Endothelial cell (in vitro differentiated cells): ENCODE measurements at places on chromosomes 3 and 15.
A peak's percentile ranks its signal among the peaks of the same experiment; 100 is the strongest.

DNA sequence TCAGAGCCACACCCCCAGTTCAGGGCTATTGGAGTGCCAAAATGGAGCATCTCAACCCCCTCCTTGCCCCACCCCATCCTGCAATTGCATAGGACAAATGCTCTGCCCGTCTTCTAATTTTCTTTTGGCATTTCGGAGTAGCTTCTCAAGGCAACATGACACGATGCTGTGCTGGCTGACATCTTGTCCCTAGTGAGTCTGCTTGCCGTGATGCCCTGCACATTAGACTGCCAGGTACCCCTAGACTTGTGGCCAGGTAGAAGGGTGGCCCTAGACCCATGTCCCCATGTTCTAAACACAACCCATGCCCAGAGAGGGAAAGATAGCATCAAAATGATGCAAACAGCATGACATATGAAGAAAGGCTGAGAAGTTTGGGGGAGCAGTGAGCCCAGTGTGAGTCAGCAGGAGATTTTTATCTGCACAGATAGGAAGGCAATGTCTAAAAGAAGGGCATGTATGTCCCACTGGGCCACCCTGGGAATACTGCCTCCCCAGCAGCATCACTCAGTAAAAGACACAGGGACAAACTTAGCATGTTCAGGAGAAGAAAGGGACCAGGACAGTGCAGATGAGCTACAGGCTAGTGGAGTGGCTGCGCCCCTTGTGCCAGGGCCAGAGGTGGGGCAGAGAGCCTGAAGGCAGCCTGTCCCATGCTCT lies 36.8 kb downstream of the CA12 start:
- DNase-seq: no peak

DNA sequence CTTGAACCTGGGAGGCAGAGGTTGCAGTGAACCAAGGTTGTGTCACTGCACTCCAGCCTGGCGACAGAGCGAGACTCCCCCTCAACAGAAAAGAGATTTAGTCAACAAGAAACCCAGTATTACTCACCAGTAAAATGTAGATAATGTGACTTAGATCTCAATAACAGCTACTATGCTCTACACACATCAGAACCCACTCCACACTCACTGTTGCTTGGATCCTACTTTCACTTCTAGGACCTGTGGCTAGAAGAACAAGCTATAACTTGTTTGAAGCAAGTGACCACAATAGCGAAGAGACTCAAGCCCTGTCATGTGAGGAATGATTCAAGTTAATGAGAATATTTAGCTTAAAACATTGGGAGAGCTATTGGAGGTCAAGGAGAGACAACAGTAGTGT lies 100.7 kb downstream of the ANXA2 start:
- DNase-seq: no peak

GRCh38 chr3:193046371-193046770 lies 128.7 kb upstream of the MB21D2 start:
- no peak for DNase-seq

GRCh38 chr3:108806316-108806715 lies 16.3 kb upstream of the TRAT1 start:
- DNase-seq: no peak

GRCh38 chr15:41790756-41791546 lies 16.7 kb downstream of the MAPKBP1 start:
- DNase-seq: peak; percentile 53

DNA sequence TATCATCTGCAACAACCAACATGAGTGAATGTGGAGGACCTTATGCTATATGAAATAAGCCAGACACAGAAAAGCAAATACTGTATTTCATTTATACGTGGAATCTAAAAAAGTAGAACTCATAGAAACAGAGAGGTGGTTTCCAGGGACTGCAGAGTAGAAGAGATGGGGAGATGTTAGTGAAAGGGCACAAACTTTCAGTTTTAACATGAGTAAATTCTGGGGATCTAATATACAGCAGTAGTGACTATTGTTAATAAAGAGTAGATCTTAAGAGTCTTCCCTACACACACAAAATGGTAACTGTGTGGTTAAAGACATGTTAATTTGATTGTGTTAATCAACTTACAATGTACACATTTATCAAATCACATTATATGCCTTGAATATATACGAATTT lies 20.9 kb upstream of the MELTF start:
- DNase-seq: no peak

GRCh38 chr3:64008487-64009351 lies 14.6 kb downstream of the PSMD6 start:
- DNase-seq: no peak

DNA sequence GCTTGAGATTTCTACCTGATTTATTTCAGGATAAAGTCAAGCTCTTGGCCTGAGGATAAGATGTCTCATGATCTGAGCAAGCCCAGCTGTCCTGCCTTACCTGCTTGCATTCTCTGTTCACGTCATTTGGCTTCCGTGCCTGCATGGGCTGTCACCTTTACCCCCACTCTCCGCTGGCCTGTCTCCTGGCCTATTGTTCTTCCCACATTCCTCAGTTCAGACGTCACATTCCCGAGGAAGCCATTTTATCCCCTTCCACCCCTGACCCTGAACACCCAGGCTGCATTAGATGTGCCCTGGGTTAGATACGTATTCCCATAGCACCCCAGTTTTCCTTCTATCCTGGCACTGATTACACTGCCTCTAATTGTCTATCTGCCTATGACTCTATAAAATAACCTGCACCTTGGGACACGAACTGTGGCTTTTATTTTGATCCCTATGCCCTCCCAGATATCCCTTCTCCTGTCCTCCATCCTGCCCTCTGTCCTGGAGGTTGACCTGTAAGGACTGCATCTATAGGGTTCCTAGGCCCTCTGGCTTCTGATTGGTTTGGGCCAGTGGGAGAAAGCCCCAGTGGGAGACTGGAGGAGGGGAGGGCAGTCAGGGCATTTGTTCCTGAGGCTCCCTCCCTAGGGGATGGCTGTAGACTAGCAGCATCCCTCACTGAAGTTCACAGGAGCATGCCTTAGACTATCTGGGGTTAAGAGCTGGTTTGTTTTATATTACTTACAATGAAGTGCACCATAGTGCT lies 19.2 kb upstream of the UBE2Q2 start:
- DNase-seq: peak; percentile 33

- peak; percentile 30 for DNase-seq
These were observed 44.0 kb downstream of the MFSD1 start for GRCh38 chr3:158845765-158846350.

DNA sequence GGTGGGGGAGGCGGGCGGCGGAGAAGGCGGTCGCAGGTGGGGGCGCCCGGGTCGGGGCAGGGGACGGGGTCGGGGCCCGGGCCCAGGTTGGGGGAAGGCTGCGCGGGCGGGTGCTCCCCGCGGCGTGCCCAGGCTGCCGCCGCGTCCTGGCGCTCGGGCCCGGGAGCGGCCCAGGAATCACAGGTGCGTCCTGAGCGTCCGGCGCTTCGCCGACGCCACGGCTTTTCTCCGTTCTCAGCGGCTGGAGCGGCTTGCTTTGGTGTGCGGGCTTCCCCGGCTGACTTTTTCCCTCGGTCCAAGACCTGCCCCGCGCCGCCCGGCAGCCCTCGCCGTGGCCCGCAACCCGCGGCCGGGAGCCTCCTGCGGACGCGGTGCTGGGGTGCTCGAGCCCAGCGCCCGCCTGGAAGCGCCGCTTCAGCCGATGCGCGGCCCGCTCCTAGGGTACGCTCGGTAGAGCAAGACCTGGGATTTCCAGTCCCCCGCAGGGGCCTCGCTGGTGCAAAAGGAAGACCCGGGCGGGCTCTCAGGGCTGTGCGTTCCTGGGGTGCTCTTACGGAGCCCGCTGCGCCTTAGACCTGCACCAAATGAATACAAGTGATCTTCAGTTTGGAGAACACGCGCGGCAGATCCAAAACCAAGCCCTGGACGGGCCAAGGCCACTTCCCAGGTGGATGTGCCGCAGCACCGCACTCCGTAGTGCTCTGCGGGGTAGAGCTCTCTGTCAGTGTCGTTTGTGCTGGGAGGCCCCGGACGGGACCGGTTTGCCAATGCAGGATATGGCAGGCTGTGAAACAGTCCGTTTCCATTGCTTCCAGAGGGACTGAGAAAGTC lies 639 bp downstream of the NIPA1 start:
- DNase-seq: peak; percentile 37
